SJSA1 (cell line): ENCODE measurements at places on chromosomes 12 and 14. TPM values are rescaled to one million over a fixed set of nuclear protein-coding genes. Genes with fewer than 3 reads are reported as not detected.

DNA sequence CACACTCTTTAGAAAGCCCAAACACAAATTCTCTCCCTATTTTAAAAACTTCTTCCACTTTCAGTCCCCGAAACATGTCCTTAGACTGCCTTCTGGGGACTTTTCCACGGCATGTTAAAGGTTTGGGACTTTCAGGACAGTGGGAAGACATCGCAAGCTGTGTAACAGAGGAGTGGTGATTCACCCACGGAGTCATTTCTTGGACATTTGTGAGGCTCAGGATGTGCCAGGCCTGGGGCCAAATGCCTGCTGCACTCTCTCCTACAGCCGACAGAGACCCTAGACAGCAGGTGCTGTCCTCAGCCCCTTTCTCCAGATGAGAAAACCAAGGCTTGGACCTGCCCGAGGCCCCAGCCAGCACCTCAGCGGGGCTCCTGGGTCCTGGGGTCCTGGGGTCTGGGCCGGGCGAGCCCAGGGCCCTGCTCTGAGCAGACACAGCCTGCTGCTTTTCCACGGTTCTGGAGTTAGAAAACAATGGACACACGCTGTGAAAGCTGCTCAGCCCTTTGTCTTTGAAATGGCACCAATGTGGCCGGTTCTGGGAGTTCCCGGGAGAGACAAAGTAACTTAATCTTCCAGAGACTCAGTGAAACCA is 370.2 kb upstream of the SFSWAP start:
- no peaks in the 10 kb centered on the region for H3K36me3 ChIP-seq
- DNase-seq = no peak
- no peaks in the 10 kb centered on the region for H3K27me3 ChIP-seq
- H3K4me1 ChIP-seq = no peaks in the 10 kb centered on the region
- H3K4me3 ChIP-seq = no peak overlapping the region

DNA sequence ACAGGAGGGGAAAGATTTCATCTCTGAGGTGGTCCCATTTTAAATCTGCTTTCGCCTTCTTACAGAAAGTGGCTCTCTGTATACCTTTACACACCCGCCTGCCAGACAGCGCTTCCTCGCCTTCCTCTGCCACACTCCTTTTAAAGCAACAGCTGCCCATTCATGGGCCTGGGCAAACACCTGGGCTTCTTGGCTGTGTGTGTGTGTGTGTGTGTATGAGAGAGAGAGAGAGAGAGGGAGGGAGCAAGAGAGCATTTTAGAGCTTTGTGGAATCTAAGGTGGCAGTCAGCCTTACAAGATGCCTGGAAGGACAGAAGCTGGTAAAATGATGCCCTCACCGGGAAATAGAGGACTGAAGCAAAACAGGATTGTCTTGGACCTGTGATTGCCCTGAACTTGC is 20.0 kb downstream of the PTHLH start:
- no peaks in the 10 kb centered on the region for H3K27me3 ChIP-seq
- H3K4me3 ChIP-seq = no peak overlapping the region
- no peak for DNase-seq

GRCh38 chr12:66154776-66155175 is 15.0 kb downstream of the TMBIM4 start:
- no peaks in the 10 kb centered on the region for H3K4me1 ChIP-seq
- peaks cover 15% of the 10 kb centered on the region for H3K36me3 ChIP-seq
- H3K27me3 ChIP-seq = no peaks in the 10 kb centered on the region
- DNase-seq = no peak
- H3K27ac ChIP-seq = no peak overlapping the region

GRCh38 chr14:80152166-80152565 is 59.1 kb downstream of the DIO2 start:
- H3K27ac ChIP-seq = no peak overlapping the region
- H3K27me3 ChIP-seq = no peaks in the 10 kb centered on the region
- no peaks in the 10 kb centered on the region for H3K36me3 ChIP-seq
- no peak for DNase-seq
- H3K4me3 ChIP-seq = no peak overlapping the region

DNA sequence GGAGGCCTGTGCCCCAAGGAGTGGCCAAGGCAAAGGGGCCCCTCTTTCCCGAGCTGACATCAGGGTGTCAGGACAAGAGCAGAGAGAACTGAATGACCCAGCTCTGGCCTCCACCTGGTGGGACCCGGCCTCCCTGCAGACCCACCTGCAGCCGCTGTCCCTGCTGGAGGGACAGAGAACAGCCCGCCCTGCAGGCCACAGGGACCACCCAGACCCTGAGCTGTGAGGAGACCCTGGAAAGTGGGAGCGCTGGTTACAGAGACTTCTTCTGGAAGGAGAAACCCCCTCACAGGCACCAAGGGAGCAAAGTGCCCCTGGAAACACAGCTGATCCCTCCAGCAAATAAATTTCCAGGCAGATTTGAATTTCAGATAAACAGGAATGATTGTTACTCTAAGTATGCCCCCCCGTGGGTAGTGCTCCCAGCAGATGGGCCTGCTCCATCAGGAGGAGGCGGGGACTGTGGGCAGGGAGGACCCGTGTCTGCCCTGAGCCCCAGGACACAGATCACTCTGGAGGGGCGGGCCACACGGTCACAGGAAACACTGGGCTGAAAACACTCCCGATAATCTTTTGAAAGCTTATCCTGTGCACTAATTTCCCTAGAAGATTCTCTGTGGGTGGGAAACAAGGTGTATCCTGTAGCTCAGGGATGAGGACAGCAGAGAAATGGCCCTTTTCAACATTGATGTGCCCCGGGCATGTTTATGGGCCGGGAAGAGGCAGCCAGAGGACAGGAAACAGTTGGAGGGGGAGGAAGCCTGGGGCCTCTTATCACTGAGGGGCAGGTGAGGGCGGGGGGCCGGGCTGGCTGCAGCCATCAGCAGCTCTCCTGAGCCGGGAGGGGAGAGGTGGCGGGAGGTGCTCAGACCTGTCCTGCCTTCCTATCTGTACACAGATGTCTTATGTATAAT is 276.0 kb downstream of the ADGRD1 start:
- no peaks in the 10 kb centered on the region for H3K36me3 ChIP-seq
- no peaks in the 10 kb centered on the region for H3K27me3 ChIP-seq
- H3K4me1 ChIP-seq = no peaks in the 10 kb centered on the region
- DNase-seq = no peak
- H3K4me3 ChIP-seq = no peak overlapping the region

The HOXC11 gene
- total RNA-seq = 4.3 and 4.6 TPM in 2 replicates

The TSPAN19 gene
- not detected in 2 replicates for total RNA-seq

The TAS2R9 gene
- not detected in 2 replicates for total RNA-seq

The RNASE1 gene
- total RNA-seq = not detected in 2 replicates

The SRGAP1 gene
- 3.7 and 4.1 TPM in 2 replicates for total RNA-seq

The TPPP2 gene
- not detected in 2 replicates for total RNA-seq
